ENCODE measurements at places on chromosomes 4 and X. TPM values are rescaled to one million over a fixed set of nuclear protein-coding genes. Genes with fewer than 3 reads are reported as not detected.

KLHL4 gene
- total RNA-seq: not detected

KCNE5 gene
- 0.20 TPM for total RNA-seq

MEPE gene
- total RNA-seq: not detected

DAPP1 gene
- not detected for total RNA-seq

GRCh38 chr4:62439051-62439450, 1238.9 kb downstream of the ADGRL3 start:
- no peak overlapping the region for H3K4me3 ChIP-seq
- no peaks in the 10 kb centered on the region for H3K36me3 ChIP-seq
- H3K27ac ChIP-seq: no peak overlapping the region
- no peaks in the 10 kb centered on the region for H3K4me1 ChIP-seq
- no peaks in the 10 kb centered on the region for H3K27me3 ChIP-seq
- DNase-seq: no peak

DNA sequence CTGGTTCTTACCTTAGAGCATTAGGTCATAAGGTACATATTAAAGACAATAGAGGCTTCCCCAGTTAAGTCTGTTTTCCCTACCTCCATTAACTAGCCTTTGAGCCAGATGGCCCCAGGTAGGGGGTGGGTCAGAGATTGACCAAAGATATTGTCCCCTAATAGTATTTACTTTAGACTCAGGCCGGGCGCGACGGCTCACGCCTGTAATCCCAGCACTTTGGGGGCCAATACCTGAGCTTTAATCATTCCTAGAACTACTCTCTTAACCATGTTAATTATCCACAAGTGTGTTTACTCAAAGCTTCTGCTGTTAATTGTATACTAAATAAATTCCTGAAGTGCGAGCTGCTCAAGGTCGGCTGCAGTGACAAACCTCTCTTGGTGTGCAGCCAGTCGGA, 28.0 kb upstream of the AMBN start:
- no peak overlapping the region for H3K4me3 ChIP-seq
- H3K27me3 ChIP-seq: no peaks in the 10 kb centered on the region
- H3K27ac ChIP-seq: no peak overlapping the region
- DNase-seq: peak; percentile 67

GRCh38 chr4:140293979-140294378, 79.5 kb upstream of the SCOC start:
- no peaks in the 10 kb centered on the region for H3K36me3 ChIP-seq
- no peak overlapping the region for H3K27ac ChIP-seq
- no peak for DNase-seq
- H3K27me3 ChIP-seq: no peaks in the 10 kb centered on the region
- no peaks in the 10 kb centered on the region for H3K4me1 ChIP-seq

DNA sequence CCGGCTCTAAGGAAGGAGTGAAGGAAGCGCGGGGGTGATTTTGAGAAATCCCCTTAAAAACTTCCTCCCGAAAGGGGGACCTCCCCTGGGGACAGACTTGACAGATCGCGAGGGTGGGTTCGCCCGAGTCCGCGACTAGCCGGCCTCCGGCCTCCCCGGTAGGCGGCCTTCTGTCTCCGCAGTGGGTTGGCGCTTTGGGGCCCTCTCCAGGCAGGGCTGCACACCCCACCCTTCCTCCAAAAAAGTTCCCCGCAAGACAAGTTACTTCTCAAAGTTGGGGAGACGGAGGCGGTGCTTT, 24.8 kb downstream of the HOPX start:
- H3K4me1 ChIP-seq: no peaks in the 10 kb centered on the region
- no peak for DNase-seq
- H3K27ac ChIP-seq: no peak overlapping the region
- no peaks in the 10 kb centered on the region for H3K36me3 ChIP-seq
